ENCODE measurements at places on chromosomes 3 and 15. TPM values are rescaled to one million over a fixed set of nuclear protein-coding genes. Genes with fewer than 3 reads are reported as not detected.

- H3K4me3 ChIP-seq: no peak overlapping the region
- DNase-seq: no peak
- no peaks in the 10 kb centered on the region for H3K27me3 ChIP-seq
- H3K27ac ChIP-seq: no peak overlapping the region
Measured at GRCh38 chr3:41002104-41002503, 197.2 kb upstream of the CTNNB1 start.

GRCh38 chr3:135922903-135923250 lies 42.7 kb upstream of the PPP2R3A start:
- H3K36me3 ChIP-seq: no peaks in the 10 kb centered on the region
- H3K27me3 ChIP-seq: no peaks in the 10 kb centered on the region
- no peak overlapping the region for H3K4me3 ChIP-seq
- no peaks in the 10 kb centered on the region for H3K4me1 ChIP-seq

DNA sequence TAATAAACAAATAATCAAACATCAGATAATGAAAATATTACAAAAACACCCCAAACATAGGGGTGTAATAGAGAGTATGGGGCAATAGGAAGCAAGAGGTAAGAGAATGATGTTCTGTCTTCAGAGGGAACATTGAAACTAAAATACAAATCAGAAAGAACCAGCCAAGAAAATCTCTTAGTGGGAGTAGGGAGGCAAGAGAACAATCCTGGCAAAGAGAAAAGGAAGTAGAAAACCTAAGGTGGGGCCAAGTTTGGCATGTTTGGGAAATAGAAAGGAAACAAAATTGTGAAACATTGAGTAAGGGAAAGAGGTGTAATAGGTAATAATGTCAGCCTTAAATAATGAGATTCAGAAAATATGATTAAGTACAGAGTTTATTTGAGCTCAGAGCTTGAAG lies 467.1 kb downstream of the RBMS3 start:
- H3K4me1 ChIP-seq: no peaks in the 10 kb centered on the region
- H3K27me3 ChIP-seq: no peaks in the 10 kb centered on the region
- DNase-seq: no peak
- H3K36me3 ChIP-seq: no peaks in the 10 kb centered on the region

DNA sequence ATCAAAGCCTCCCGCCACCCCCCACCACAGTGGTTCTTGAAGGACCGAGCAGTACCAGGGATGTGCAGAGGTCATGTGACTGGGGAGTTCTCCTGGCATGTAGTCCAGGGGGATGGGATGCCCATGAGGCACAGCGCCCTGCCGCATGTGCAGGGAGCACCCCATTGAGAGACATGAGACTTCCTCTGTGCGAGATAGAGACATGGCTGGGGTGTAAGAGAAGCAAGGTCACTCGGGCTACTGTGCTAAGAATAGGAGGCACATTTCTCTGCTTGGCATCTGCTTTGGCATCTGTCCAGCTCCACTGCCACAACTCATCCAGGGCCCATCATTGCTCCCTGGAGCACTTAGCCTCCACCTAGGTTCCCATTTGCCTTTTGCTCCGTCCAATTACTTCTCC lies 2.4 kb upstream of the CYP1A1 start:
- no peaks in the 10 kb centered on the region for H3K36me3 ChIP-seq
- H3K27me3 ChIP-seq: no peaks in the 10 kb centered on the region
- no peak overlapping the region for H3K27ac ChIP-seq
- no peak for DNase-seq

GRCh38 chr3:114597871-114598270 lies 304.0 kb downstream of the TIGIT start:
- H3K4me1 ChIP-seq: no peaks in the 10 kb centered on the region
- H3K27ac ChIP-seq: no peak overlapping the region
- H3K27me3 ChIP-seq: no peaks in the 10 kb centered on the region
- DNase-seq: no peak

- H3K27me3 ChIP-seq: no peaks in the 10 kb centered on the region
- no peaks in the 10 kb centered on the region for H3K36me3 ChIP-seq
- no peak overlapping the region for H3K27ac ChIP-seq
- DNase-seq: no peak
Measured at GRCh38 chr3:146746190-146746589, 141.0 kb upstream of the PLSCR5 start.

- H3K4me3 ChIP-seq: no peak overlapping the region
- no peak for DNase-seq
- H3K27me3 ChIP-seq: no peaks in the 10 kb centered on the region
Measured at GRCh38 chr3:46778101-46778500, 60.4 kb upstream of the PRSS50 start.

- H3K4me1 ChIP-seq: no peaks in the 10 kb centered on the region
- H3K36me3 ChIP-seq: peaks cover 39% of the 10 kb centered on the region
- H3K4me3 ChIP-seq: peak overlapping the region; percentile 84
- no peak for DNase-seq
Measured at GRCh38 chr3:184336547-184337398, 627 bp upstream of the FAM131A start.

DNA sequence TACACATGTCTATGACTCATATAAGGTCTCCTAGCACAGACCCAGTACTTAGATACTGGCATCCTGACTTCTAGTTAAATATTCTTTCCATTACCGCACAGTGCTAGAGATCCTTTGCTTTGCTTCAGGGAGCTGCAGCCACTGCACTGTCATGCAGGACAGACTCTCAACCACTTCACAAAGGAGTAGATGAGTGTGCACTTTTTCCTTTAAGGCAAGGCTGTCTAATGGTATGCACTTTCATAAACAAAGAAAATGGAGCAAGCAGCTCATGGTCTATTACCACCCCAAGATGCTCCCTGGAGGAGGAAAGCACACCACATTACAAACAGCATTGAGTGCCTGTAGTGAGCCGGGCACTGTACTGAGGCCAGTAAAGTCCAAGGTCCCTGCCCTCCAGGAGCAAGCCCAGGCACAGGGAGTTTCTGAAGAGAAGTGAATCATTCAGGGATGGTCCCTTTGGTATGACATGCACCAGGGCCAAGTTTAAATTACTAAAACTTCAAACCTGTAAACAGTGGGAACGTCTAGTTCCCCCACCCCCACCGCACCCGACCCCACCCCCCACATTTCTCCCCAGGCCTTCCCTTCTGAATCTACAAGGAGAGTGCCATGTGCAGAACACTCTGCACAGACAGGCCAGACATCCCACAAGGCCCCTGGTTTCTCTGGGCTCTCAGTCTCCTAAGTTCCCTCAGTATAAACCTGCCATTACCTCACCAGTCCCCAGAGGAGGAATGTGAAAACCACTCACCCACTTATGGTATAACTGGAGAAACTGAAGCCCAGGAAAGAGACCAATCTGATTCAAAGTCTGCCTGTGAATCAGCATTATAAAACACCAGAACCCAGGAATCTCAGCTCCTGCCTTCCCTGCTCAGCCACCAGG lies 107.8 kb upstream of the BCL6 start:
- H3K36me3 ChIP-seq: no peaks in the 10 kb centered on the region
- H3K27ac ChIP-seq: no peak overlapping the region
- no peaks in the 10 kb centered on the region for H3K4me1 ChIP-seq
- H3K4me3 ChIP-seq: no peak overlapping the region
- no peaks in the 10 kb centered on the region for H3K27me3 ChIP-seq

GRCh38 chr3:112413074-112413473 lies 80.1 kb downstream of the CD200 start:
- no peak for DNase-seq
- H3K4me1 ChIP-seq: peaks cover 6% of the 10 kb centered on the region
- no peaks in the 10 kb centered on the region for H3K27me3 ChIP-seq
- H3K36me3 ChIP-seq: no peaks in the 10 kb centered on the region
- H3K4me3 ChIP-seq: no peak overlapping the region

DNA sequence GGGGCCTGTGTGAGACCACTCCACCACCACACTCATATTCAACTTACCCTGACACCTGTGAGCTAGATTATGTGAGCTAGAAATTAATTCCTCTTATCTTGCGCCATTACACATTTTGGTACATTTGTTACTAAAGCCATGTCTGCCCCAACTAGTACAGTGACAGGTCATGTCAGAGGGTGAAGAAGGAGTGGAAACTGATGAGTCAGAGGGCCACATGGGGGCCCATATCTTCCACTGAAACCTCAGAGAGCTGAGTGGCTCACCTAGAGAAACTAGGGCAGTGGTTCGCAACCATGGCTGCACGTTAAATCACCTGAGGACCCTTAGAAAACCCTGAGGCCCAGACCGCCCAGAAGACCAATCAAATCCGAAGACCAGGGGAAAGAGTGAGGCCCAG lies 15.7 kb upstream of the MEF2A start:
- H3K4me3 ChIP-seq: no peak overlapping the region
- H3K27me3 ChIP-seq: no peaks in the 10 kb centered on the region
- no peaks in the 10 kb centered on the region for H3K4me1 ChIP-seq
- no peak for DNase-seq
- H3K36me3 ChIP-seq: no peaks in the 10 kb centered on the region
- H3K27ac ChIP-seq: no peak overlapping the region

- no peak overlapping the region for H3K27ac ChIP-seq
- no peaks in the 10 kb centered on the region for H3K27me3 ChIP-seq
- H3K36me3 ChIP-seq: no peaks in the 10 kb centered on the region
- no peaks in the 10 kb centered on the region for H3K4me1 ChIP-seq
- no peak overlapping the region for H3K4me3 ChIP-seq
Measured at GRCh38 chr3:171225165-171225564, 198.6 kb upstream of the SLC2A2 start.

GRCh38 chr15:100058458-100058857 lies 283.3 kb downstream of the ADAMTS17 start:
- no peaks in the 10 kb centered on the region for H3K36me3 ChIP-seq
- no peak for DNase-seq
- no peaks in the 10 kb centered on the region for H3K4me1 ChIP-seq

DNA sequence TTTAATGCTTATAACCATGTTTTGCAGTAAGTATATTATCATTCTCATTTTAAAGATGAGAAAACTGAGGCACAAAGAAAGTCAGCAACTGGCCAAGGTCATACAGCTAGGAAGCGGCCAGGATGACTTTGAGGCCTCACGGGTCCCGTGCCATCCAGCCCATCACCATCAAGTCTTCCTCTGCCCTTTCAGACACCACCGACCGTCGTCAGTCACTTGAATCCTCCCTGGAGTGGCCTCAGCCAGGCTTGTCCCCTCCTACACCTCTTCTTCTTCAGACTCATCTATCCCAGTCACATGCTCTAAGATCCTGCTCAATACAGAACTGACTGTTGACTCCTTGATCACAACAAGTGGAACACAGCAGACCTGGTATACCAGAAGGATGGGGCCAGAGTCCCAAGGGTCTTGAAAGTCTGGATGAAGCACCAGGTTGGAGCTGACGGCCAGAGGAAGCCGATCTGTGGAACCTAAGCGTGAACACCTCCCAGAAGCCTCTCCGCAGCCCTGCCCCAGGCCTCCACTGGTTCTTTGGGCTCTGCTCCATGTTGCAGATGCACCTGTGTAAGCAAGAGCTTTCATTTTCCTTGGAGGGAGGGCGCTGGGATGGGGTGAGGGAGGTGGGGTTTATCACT lies 22.1 kb downstream of the ITGA11 start:
- peak; percentile 34 for DNase-seq
- H3K4me1 ChIP-seq: no peaks in the 10 kb centered on the region
- H3K27ac ChIP-seq: no peak overlapping the region
- no peaks in the 10 kb centered on the region for H3K27me3 ChIP-seq

- DNase-seq: no peak
- H3K27ac ChIP-seq: no peak overlapping the region
- no peaks in the 10 kb centered on the region for H3K27me3 ChIP-seq
- no peaks in the 10 kb centered on the region for H3K4me1 ChIP-seq
Measured at GRCh38 chr15:73330206-73331051, 38.3 kb downstream of the HCN4 start.

DNA sequence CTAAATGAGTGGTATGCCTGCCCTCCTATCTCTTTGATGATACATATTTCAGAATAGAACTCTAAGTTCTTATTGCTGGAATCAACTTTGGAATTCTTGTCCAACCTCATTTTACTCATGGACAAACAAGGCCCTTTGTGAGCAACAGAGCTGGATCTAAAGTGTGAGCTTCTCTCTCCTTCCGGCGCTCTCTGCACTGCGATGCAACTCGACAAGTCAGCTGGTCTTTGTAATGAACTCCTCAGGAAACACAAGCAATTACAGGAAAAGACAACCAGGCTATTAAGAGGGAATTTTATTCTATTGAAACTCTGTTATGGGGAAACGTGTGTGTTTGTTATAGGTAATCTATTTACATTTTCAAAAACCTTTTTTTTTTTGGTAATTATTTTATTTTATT lies 20.3 kb upstream of the NRROS start:
- H3K27ac ChIP-seq: no peak overlapping the region
- no peaks in the 10 kb centered on the region for H3K36me3 ChIP-seq
- DNase-seq: no peak
- H3K4me3 ChIP-seq: no peak overlapping the region

DNA sequence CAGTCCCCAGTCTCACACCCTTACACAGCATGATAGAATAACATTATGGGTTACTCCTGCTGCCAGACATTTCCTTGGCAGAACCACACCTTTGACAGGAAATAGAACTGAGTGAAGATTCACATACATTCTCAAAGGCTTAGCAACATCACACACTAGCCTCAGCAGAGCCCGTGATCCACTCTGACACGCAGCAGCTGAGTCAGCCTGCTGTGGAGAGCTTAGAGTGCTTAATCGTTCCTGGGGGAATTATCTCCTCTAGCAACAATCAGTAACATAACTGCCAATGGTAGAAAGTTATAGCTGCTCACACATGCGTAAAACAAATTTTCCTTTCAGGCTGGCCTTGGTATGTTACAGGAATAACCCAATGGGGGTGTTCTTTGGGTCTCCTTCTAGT lies 382.1 kb downstream of the GAP43 start:
- H3K4me1 ChIP-seq: no peaks in the 10 kb centered on the region
- H3K27me3 ChIP-seq: no peaks in the 10 kb centered on the region
- no peak overlapping the region for H3K27ac ChIP-seq

GRCh38 chr15:92801774-92802464 lies 98.2 kb upstream of the CHD2 start:
- no peaks in the 10 kb centered on the region for H3K36me3 ChIP-seq
- no peaks in the 10 kb centered on the region for H3K4me1 ChIP-seq
- no peak for DNase-seq

GRCh38 chr15:40762919-40763800 lies 708 bp upstream of the GCHFR start:
- H3K36me3 ChIP-seq: peaks cover 12% of the 10 kb centered on the region
- H3K27ac ChIP-seq: peak overlapping the region; percentile 80
- H3K27me3 ChIP-seq: no peaks in the 10 kb centered on the region
- H3K4me3 ChIP-seq: peak overlapping the region; percentile 67

Gene BCL6
- 7.4 TPM for total RNA-seq

Gene MYO5C
- 60.2 TPM for total RNA-seq

Gene SELENOT
- total RNA-seq: 84.5 TPM

Gene DNASE1L3
- 5.4 TPM for total RNA-seq

Gene RTP3
- total RNA-seq: not detected

Gene RUBCN
- 45.4 TPM for total RNA-seq

Gene HTR3E
- total RNA-seq: 1.2 TPM

Gene GNAT1
- total RNA-seq: not detected

Gene CCDC33
- 0.40 TPM for total RNA-seq
